Suppressor macrophage treated with lipopolysaccharide for 1 hour (primary cell): ENCODE measurements at places on chromosomes 11 and 22.

DNA sequence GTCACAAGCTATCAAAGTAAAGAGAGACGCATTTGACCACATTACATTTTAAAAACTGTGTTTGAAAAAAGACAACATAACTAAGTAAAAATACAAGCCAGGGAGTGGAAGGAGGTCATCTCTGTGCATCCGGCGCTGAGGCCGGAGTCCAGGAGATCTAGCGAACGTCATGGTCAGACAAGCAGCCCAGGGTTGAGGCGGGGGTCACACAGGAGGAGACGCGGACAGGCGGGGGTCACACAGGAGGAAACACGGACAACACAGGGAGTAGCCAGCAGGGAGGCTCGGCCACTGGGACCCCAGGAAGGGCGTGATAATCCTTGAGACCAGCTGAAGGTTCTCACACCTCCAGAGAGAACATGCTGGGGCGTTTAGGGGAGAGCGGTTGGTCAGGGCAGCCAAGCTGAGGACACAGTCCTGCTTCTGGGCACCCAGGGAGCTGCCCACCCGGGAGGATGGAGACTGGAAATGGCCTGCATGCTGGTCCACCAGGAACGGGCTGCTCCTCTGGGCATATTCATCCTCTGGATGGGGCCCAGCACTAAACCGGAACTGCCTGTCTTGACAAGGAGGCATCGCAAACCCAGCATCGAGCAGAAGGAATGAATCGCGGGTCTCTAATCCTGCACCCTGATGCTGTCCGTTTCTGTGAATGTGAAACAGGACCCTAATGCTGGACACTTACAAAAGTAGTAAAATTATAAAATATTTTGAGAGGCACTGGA, 40.9 kb upstream of the MUC5AC start:
- no peak for DNase-seq

DNA sequence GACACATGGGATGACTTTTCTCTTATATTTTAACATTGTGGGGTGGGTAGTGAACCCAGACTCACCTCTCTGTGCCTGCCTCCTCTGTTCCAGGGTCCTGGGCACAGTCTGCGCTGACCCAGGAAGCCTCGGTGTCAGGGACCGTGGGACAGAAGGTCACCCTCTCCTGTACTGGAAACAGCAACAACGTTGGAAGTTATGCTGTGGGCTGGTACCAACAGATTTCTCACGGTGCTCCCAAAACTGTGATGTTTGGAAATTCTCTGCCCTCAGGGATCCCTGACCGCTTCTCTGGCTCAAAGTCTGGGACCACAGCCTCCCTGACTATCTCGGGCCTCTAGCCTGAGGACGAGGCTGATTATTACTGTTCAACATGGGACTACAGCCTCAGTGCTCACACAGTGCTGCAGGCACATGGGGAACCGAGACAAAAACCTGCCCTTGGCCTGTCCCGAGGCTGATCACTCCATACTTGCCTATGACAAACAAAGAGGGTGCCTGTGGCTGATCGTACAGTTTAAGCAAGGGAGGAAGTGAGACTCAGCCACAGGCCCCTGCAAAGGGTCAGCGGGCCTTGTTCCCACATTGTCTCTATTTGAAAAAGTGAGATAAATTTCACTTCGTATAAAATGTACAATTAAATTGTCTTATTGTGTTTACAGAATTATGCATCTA, 43.7 kb upstream of the TOP3B start:
- peak; percentile 24 for DNase-seq

DNA sequence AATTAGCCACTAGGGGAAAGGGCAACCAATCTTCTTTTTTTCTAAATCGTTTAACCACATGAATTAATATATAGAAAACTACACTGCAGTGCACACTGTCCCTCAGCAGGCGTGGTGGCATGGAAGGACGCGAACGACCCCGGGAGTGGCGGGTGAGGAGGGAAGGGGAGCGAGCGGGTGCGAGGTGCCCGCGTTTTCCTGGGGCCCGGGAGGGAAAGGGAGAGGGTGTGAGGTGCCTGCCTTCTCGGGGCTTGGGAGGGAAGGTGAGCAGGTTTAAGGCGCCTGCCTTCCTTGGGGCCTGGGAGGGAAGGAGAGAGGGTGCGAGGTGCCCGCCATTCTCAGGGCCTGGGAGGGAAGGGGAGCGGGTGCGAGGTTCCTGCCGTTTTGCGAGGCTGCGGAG, 765 bp downstream of the GAB4 start:
- no peak for DNase-seq

DNA sequence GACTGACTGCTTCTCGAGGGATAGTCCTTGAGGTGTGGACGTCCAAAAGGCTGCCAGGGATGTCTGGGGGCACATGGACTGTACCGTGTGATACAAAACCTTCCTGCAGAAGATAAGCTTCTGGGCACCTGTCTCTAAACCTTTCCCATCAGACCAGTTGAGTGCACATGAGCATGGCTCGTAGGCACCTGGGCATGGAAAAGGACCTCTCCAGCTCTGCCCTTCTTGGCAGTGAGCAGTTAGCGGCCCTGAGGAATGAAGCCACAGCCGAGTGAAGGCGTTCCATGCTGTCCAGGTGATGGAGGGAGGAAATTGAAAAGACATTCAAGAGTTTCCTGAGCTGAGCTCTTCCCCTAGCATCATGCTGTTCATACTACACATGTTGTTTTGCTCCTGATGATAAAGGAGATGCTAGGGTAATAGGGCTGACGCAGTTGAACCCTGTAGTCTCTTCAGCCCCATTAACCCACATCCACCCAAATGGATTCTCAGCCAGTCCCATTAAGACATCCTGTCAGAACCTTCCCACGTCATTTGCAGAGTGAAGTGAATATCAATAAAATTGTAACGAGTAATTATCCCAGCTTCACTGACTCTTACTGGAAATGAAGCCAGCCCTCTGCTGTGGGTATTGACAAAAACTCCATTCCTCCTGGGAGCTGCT, 138.6 kb downstream of the KIRREL3 start:
- no peak for DNase-seq

DNA sequence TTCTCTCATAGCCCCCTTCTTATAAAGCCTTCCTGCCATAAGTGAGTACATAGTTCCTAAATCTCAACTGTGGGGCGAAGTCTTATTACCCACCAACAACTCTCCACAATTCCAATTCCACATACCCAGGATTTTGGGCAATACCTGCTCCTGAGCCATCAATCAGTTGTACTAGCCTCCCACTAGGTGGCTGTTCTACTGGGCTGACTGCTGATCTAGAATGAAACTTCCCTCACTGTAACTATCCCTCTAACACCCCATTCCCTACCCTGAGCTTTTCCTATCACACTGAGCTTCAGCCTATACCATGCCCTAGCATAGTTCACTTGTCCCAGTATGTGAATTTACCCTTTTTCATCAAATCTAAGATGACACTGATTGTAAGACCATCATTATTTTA, 52.5 kb downstream of the RRAS2 start:
- DNase-seq = no peak

DNA sequence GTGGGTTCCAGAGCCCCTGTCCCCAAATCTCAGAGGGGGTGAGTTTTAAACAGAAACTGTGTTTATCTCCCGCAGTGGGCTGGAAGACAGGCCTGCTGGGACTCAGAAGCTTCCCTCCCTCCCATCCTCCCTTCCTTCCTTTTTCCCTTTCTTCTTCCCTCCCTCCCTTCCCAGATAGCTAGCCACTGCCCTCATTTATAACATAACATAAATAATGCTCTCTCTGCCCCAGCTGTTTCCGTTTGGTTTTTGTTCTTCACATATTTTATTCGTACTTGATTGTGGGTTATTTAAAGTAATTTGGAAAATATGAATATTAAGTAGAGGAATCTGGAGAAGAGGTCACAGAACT, 140.9 kb downstream of the TEAD1 start:
- DNase-seq = no peak

DNA sequence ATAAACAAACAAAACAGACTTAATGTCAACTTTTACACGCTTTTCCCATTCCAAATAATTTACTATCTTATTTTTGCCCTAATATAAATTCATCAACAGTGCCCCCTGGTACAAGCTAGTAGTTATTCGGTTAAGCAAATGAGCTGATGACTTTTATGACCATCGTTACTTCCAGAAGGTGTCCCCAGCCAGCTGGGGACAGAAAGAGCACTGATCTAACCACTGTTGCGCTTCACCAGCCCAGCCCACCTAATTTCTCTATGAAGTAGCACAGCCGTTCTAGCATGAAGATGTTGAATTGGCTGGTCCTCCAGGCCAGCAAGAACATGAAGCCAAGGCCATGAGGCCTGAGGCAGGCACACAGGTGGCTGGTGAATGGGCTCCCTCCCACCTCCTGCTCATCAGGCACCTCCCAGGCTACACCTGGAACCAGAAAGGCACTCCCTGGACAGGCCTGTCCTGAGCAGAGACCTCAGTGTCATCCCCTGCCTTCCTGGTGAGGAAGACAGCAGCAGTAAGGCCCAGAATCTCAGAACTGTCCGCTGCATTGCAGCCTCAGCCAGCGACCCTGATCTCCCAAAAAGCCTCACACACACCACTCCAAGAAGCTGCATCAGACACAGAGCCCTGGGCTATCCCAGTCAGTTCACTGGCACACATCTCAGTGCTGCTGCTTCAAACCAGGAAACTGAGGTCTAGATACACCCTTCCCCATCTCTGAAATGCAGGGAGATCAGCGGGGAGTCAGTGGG, 12.9 kb downstream of the GNB1L start:
- no peak for DNase-seq

DNA sequence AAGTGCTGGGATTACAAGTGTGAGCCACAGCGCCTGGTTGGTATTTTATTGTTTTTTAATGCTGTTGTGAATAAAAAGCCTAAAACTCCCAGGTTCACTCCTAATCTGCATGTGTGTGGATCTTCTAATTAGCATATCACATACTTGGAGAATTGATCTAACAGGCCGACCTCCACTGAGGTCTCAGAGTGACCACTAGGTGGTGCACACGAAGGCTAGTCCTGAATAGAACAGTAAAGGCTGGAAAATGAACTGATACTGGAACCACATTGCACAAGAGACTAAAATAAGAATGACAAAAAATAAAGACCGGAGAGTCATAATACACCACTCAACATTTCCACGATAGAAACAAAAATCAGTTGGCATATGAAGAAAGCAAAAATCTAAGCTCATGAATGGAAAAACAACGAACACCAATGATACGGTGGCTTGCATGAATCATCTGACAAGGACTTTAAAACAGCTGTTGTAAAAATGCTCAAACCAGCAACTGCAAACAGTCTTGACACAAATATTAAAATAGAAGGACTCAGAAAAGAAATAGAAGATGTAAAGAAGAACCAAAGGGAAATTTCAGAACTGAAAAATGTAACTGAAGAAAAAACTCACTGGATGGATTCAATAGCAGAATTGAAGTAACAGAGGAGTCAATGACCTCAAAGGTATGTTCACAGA, 19.2 kb downstream of the PIM3 start:
- DNase-seq = peak; percentile 81

DNA sequence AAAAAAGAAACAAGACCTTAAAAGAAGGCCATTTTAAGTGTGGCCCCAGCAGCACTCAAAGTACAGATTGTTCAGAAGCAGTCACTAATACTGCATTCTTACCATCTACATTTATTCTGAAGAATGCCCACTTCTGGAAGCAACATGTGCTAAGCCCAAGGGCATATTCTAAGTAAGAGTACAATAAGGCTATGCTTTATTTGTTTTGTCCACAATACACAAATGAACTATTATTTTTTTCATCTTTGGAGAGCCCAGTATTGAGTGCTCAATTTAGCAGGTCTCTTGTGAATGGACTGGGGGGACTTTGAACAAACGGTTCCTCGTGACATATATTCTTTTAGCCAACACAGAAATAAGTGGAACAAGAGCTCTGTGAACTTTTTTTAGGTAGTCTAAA, 191.4 kb upstream of the CHORDC1 start:
- DNase-seq = no peak

DNA sequence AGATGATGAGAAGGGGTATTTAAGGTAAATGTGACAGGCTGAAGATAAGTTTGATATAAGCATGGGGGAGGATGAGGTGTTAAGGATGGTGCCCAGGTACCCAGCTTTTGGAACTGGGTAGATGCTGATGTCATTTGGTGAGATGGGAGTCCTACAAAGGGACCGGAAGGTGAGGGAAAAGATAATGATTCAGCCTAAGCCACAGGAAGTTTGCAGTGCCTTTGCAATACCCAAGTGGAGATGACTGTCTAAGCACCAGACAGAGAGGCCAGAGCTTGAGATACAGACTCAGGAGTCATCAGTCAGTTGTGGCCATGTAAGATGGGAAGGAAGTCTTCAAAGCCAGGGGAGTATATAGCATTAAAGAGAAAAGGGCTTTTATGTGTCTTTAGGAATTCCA, 30.0 kb upstream of the SMCO4 start:
- DNase-seq = no peak

- no peak for DNase-seq
Observed at GRCh38 chr11:91773090-91773489, 451.5 kb upstream of the FAT3 start.

DNA sequence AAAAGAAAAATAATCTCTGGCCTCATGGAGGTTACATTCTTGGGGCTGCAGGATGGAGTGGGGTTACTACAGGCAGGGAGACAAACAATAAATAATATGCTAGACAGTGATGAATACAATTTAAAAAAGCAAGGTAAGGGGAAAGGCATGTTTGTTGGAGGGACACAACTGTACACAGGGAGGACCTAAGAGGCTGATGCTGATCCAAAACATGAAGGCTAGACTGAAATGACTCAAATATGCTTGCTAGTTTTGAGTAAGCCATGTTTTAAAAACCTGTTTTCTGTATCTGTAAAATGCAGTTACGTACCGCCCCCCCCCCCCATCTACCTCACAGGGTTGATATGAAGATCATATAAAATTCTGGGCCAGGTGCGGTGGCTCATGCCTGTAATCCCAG, 44.0 kb downstream of the EIF4ENIF1 start:
- DNase-seq = no peak

DNA sequence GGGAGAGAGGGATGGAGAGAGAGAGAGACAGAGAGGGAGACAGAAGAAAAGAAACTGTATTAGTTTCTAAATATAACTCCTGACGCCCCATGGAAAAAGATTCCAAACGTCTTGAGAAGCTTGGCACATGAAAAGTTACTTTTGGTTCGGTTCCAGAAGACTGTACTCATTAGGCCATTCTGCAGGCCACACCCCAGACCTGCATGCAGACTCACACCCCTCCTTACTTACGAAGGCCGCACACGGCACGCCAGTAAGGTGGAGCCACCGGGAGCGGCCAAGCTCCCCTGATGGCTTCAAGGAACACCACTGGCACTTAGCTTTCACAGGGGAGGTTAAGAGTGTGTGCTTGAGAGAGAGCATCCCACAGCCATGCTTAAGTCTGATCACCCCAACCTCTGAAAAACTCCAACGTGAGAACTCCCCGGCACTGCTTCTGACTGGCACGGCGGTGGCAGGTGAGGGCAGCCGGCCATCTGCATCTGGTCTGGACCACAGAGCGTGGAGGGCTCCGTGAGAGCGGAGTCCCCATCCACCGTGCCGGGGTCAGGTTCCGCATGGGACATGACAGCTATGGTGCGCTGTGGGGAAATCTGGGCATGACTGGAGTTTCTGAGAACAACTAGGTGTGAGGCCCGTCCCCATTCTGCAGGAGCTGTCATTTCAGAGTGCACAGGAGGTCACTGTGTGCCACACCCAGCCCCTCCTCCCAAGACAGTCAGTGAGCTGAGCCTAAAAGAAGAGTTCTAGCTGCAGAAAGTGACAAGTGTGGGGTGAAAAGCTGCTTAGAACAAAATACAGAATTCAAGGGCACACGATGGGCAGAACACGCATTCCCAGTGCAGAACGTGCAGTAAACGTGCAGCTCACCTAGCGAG, 62.4 kb downstream of the MYH9 start:
- DNase-seq = no peak
